Chondrocyte (in vitro differentiated cells): ENCODE measurements at places on chromosomes 12 and 14. TPM values are rescaled to one million over a fixed set of nuclear protein-coding genes. Genes with fewer than 3 reads are reported as not detected.

Gene KLHL42
- 27.7 to 31.9 TPM (median 28.8 TPM) in 3 replicates for total RNA-seq

Gene DTD2
- 29.5 to 36.1 TPM (median 34.1 TPM) in 3 replicates for total RNA-seq

Gene TSPAN11
- 0.87 to 1.9 TPM (median 0.95 TPM) in 3 replicates for total RNA-seq

Gene HCAR3
- not detected in 3 replicates for total RNA-seq

Gene BRMS1L
- total RNA-seq = 9.5 to 13.1 TPM (median 10.4 TPM) in 3 replicates

Gene CLEC1A
- not detected in 3 replicates for total RNA-seq

Gene HNF1A
- total RNA-seq = not detected in 3 replicates

Gene HOXC13
- not detected in 3 replicates for total RNA-seq

Gene EIF4B
- total RNA-seq = 270 to 336 TPM (median 323 TPM) in 3 replicates

Gene UNC79
- total RNA-seq = 0.10 to 0.19 TPM (median 0.15 TPM) in 3 replicates

Gene RNASE7
- total RNA-seq = not detected in 3 replicates
